ENCODE measurements at places on chromosomes 1 and 21. TPM values are rescaled to one million over a fixed set of nuclear protein-coding genes. Genes with fewer than 3 reads are reported as not detected.

The FMN2 gene
- total RNA-seq, result 97.2 TPM

The RUSC1 gene
- total RNA-seq, result 26.6 TPM

The CAPN2 gene
- 419 TPM for total RNA-seq

The PLEKHN1 gene
- 7.3 TPM for total RNA-seq

DNA sequence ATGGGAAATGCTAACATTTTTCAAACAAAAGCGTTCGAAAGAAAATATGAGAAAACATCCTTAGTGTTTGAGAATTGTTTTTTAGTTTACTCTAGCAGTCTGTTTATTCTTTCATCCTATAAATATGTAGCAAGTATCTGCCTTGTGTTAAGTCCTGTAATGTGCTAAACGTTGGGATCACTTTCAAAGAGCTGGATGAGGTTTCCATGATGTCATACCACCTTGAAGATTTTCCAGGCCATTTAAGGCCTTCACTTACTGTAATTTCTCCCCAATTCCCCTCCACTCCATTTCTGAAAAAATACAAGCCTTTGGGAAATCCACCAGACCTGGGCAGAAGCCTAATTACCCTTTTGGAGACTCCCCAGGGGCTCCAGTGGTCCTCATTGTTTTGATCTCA, 24.2 kb upstream of the CTBS start:
- H3K4me3 ChIP-seq, result peak overlapping the region; percentile 82
- no peak for DNase-seq
- H3K36me3 ChIP-seq, result 0 out of 2 replicates have a peak, but pooled peaks cover 7% of the 10 kb centered on the region
- no peaks in the 10 kb centered on the region for H3K27me3 ChIP-seq

DNA sequence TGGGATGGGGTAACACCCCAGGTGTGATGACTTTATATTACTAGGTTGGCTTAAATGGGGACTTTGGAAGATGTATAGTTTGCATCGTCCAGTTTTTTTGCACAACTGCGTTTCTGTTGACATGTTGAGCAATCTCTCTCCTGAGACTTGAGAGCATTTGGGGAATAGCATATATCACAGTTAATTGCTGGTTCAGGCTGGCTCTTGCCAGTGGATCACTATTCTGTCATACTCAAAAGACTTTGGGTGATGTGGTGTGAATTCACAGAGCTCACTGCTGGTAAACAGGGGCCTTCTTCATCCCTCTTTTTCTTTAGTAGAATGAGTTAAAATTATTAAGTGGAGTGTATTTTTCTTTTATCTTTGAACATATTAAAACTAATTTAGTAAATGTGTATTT, 44.3 kb downstream of the LHX9 start:
- no peak overlapping the region for H3K27ac ChIP-seq
- DNase-seq, result no peak
- peaks cover 16% of the 10 kb centered on the region for H3K4me1 ChIP-seq
- no peaks in the 10 kb centered on the region for H3K27me3 ChIP-seq
- no peaks in the 10 kb centered on the region for H3K36me3 ChIP-seq

- H3K27me3 ChIP-seq, result peaks cover 31% of the 10 kb centered on the region
- no peak overlapping the region for H3K27ac ChIP-seq
- peaks cover 12% of the 10 kb centered on the region for H3K4me1 ChIP-seq
- H3K36me3 ChIP-seq, result no peaks in the 10 kb centered on the region
- peak; percentile 13 for DNase-seq
These were observed 54.1 kb upstream of the SAMD11 start for GRCh38 chr1:869499-870244.

DNA sequence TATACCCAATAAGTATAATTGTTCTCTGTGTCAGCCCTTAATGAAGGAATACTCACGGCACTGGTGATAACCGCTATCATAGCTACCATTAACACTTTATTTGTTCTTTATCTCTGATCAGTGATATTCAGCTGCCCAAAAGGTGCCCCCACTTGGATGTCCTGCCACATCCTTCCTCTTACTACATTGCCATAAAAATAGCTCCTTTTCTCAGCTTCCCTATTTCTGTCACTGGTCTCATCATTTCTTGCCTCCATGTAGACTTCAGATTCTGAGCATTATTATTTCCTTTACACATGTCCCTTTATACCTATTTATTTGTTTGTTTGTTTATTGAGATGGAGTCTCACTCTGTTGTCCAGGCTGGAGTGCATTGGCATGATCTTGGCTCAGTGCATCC, 2.7 kb upstream of the RAB29 start:
- peaks cover 4% of the 10 kb centered on the region for H3K27me3 ChIP-seq
- H3K27ac ChIP-seq, result no peak overlapping the region
- DNase-seq, result no peak

DNA sequence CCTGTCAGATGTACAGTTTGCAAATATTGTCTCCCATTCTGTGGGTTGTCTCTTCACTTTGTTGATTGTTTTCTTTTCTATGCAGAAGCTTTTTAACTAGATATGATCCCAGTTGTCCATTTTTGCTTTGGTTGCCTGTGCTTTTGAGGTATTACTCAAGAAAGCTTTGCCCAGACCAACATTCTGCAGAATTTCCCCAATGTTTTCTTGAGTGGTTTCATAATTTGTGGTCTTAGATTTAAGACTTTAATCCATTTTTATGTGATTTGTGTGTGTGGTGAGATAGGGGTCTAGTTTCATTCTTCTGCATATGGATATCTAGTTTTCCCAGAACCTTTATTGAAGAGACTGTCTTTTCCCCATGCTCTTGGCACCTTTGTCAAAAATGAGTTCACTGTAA, 116.9 kb downstream of the DUSP10 start:
- H3K27ac ChIP-seq, result no peak overlapping the region
- peaks cover 11% of the 10 kb centered on the region for H3K4me1 ChIP-seq
- H3K4me3 ChIP-seq, result no peak overlapping the region
- DNase-seq, result no peak

- DNase-seq, result no peak
- no peaks in the 10 kb centered on the region for H3K27me3 ChIP-seq
- H3K4me1 ChIP-seq, result peaks cover 17% of the 10 kb centered on the region
- H3K27ac ChIP-seq, result no peak overlapping the region
These were observed 4.2 kb downstream of the RCAN3 start for GRCh38 chr1:24506691-24507381.

DNA sequence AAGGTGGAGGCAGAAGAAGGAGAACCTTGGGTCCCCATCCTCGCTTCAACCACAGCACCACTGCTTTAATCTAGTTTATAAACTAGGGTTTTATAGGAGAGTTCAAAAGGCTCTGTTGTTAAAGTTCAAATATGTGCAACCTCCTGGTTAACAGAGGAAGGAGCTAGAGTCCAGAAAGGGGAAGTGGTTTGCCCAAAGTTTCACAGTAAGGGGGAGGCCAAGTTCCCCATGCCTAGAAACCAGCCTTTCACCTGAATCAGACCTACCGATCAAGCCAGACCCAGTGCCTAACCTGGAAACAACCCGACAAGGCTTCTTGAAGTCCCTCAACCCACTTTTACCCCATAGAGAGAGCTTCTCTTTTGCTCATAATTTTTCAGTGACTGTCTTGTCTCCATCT, 106.5 kb downstream of the PLPP3 start:
- no peak overlapping the region for H3K27ac ChIP-seq
- H3K4me3 ChIP-seq, result no peak overlapping the region
- H3K36me3 ChIP-seq, result no peaks in the 10 kb centered on the region
- no peak for DNase-seq

DNA sequence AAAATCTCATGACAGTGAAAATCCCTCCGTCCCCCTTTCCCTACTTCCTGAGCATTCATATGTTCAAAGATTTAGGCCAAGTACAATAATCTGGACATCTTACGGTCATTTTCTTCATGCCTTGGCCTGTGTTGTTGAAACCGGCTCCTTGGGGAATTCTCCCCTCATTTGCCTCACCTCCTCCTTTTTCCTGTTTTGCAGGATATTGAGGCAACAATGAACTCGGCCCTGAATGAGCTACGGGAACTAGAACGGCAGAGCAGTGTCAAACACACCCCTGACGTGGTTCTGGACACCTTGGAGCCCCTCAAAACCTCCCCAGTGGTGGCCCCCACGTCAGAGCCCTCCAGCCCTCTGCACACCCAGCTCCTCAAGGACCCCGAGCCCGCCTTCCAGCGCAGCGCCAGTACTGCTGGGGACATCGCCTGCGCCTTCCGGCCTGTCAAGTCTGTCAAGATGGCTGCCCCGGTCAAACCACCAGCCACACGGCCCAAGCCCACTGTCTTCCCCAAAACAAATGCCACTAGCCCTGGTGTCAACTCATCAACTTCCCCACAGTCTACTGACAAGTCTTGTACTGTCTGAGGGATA, 9.3 kb upstream of the IKBKE start:
- H3K27me3 ChIP-seq, result peaks cover 5% of the 10 kb centered on the region
- H3K4me3 ChIP-seq, result no peak overlapping the region
